ENCODE measurements at places on chromosomes 12 and 14.

DNA sequence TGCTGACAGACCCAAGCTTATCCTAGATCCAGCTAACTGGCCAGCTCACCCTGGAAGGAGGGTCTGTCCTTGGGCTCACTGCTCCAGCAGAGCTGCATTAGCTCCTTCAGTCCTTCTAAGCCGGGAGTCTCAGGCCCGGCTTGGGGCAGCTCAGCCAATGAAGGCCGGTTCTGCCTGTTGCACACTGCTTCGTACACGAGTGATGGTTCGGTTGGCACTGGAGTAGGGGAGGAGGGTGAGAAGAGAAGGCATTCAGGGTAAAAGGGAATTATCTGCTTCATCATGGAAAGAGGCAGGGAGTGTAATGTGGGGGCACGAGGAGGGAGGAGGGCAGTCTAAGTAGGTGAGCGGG is 2.0 kb downstream of the RIPK3 start:
- DNase-seq = no peak

- no peak for DNase-seq
Observed at GRCh38 chr12:15638231-15638630, 151.0 kb downstream of the EPS8 start.

GRCh38 chr14:94491511-94491910 is 15.5 kb upstream of the SERPINA9 start:
- DNase-seq = no peak

DNA sequence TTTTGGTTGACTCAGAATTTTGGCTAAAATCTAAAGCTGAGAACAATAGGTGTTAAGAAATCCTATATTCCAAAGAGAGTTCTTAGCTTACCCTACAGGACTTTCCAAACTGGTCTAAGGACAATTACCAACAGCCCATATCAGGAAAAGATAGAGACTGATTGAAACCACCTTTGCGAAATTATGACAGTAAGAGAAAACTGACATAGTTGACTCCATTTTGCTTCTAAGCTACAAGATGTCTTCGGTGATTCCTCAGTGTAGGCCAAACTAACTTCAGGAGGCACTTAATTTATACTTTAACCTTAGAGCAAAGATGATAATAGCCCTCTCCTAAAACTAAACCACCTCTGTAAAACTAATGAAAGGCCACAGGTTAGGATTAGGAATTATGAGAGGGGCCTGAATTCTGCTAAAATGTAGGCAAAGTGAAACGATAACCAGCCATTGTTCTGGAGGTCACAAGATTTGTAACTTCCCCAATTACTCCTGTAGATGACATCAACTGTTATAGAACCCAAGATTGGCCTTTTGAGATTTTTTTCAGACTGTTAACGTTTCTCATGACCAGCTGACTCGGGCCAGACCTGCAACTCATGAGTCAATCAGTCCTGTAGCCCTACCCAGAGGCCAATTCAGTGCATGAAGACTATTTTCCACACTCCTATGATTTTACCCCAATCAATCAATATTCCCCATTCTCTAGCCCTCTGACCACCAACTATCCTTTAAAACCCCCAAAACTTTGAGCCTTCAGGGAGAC is 43.0 kb downstream of the KLRG1 start:
- no peak for DNase-seq

DNA sequence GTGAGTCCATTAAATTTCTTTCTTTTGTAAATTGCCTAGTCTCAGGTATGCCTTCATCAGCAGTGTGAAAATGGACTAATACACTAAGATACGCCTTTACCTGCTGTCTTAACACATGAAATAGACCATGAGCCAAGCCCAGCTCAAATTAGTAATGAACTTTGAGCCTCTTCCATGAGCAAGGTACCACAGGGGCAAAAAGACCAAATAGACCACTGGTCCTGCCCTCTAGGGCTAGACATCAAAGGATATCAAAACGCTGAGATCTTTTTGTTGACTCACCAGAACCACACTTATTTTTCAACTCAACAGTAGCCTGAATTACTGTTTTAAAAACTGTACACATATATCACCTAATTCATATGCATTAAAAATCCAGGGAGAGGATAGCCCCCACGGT is 137.5 kb upstream of the NOS1 start:
- DNase-seq = no peak

DNA sequence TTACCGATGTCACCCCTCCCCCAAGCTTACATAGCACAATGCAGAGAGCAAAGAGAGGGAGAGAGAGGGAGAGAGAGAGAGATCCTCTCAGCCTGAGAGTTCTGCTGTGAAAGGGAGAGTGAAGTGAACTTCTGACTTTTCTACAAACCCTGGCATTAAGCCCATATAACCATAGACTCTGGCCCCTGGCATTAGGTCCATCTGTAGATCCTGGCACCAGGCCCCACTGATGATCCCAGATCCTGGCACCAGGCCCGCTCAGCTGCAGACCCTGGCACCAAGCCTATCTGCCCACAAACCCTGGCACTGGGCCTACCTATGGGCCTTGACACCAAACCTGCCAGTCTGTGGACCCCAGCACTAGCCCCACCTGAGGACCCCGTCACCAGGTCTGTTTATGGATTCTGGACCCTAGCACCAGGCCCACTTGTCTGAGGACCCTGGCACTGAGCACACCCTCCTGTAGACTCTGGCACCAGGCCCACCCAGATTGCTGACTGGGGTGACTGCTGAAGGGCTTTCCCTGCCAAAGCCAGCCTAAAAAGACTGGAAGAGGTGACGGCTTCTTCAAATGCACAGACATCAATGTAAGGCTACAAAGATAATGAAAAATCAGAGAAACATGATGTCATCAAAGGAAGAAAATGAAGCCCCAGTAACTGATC is 14.5 kb upstream of the KRT83 start:
- DNase-seq = no peak

Measured in H1 (cell line).